Iris pigment epithelial cell (primary cell): ENCODE measurements at places on chromosomes 5 and 9.

- DNase-seq, result no peak
Measured at GRCh38 chr5:52943285-52943684, 45.9 kb upstream of the ITGA2 start.

DNA sequence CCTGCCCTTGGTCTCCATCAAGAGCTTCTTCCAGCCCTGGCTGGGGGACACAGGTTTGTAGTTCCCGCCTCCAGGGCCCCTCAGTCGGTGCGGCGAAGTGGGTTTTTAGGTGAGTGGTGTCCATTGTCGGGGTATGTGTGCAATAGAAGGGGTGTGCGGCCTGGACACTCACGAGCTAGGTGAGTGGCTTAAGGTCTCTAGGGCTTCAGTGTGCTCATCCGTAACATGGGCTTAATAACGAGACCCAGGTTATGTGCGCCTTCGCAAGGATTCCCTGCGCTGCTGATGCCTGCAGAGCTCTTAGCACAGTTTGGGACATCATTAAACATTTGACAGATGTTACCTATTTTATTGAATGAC, 656 bp downstream of the CEP78 start:
- peak; percentile 21 for DNase-seq

DNA sequence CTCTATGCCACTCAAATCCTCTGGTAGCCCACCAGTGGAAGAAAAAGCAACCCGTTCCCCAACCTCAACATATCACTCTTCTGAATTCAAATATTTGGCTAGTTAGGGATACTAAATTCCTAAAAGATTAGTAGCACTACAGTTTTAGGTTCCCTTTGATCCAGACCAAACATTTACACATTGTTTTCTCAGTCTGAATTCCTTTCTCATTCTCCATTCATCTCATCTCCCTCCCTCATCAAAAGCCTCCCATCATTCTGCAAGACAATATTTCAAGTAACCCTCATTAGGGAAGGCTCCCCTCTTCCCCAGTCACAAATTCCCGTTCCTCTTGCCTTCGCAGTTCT, 26.3 kb downstream of the ADAM19 start:
- DNase-seq, result peak; percentile 53

GRCh38 chr5:31895199-31895820, 256.4 kb downstream of the PDZD2 start:
- no peak for DNase-seq

DNA sequence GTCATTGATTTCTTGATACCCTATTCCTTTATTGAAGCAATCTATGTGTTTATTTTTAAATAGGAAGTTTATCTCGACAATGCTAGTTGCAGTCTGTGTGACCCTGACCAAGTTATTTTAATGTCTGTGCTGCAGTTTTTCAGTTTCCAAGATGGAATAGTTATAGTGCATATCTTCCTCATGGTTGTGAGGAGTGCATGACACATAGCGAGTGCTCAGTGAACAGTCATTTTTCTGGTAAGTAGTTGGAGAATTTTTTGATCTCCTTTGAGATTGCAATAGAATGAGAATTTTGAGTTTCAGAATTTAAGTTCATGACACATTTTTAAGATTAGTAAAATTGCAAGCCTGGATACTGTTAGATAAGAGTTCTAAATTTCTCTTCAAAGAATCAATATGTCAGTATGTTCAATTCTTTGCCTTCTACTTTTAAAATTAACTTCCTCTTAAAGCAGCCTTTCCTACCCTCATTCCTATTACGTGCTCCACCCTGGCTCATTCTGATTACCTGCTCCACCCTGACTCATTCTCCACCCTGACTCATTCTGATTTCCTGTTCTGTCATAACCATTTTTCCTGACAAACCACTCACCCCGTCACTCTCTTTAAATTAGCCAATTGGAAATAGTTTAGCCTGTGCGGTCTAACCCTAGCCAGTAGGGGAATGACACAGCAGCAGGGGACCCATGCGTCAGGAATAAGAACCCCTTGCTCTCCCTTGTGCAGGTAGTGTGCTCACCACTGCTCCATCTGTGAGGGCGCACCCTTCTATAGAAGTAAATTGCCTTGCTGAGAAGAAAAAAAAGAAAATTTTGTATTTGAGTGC, 30.7 kb downstream of the SPIN1 start:
- DNase-seq, result peak; percentile 52

DNA sequence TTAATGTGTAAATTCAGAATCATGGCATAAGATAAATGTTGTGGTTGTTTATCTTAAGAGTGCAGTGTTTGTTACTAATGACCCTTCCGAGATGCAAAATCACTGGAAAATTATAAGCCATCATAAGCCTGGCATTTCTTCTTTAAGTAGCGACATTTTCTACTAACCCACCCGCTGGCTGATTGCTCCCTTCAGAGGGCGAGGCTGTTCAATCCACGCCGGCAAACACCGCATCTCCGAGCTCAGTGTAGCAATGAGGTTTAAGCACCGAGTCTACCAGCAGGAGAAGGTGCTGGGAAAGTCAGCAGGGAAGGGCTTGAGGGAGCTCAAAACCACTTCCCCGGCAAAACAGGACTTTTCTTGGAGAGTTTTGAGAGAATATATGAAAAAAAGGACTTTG, 52.7 kb downstream of the AK8 start:
- no peak for DNase-seq

DNA sequence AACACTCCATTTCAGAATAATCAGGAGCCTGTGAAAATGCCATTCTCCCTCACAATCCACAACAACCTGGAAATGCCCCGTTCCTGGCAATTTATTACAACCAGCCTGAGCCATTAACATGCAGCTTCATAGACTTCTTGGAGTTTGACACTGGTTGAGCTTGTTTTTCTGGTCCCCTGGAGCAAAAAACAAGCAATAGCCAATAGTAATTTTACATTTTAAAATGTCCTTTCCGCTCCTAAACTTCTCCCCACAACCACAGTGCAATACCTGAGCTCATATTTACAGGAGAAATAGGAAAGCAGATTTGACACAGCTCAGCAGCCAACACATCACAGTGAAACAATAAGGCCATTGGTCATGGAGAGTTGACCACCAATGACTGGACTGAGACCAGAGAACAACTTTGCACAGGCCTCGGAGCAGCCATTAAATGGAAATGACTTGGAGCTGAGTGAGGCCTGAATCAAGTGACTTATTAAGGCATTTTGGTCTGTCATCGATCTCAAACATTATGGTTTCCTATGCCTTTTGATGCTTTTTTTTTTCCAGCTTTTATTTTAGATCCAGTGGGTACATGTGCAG, 73.0 kb downstream of the ENC1 start:
- DNase-seq, result no peak

- peak; percentile 64 for DNase-seq
Measured at GRCh38 chr5:144202072-144202471, 31.4 kb downstream of the KCTD16 start.

GRCh38 chr9:86354011-86354817, at the start of gene TUT7:
TUT7 (minus strand) TSS chr9:86354410; CDS start chr9:86353199, 1,211 bp downstream.
- DNase-seq, result peak; percentile 97

GRCh38 chr5:96315431-96315830, 117.6 kb downstream of the PCSK1 start:
- no peak for DNase-seq

- DNase-seq, result no peak
Measured at GRCh38 chr5:177334155-177334551, 17.3 kb downstream of the LMAN2 start.

DNA sequence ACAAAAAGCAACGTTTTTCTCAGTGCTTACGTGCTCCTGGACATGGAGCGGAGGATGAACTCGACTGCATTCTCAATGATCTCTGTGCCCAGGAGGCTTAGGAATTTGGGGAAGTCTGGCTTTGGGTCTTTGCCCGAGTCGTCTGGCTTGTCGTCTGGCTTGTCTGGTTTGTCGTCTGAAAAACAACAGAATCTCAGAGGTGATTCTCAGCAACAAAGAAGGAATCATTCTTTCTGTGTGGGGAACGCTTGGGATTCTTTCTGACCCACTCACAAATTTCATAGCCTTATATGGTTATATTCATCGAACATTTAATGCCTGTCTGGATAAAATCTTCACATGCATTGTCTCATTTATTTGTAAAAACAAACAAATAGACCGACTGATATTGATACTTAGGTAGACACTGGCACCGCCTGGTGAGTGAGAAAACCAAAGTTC, 4.7 kb downstream of the C5orf46 start:
- peak; percentile 80 for DNase-seq

DNA sequence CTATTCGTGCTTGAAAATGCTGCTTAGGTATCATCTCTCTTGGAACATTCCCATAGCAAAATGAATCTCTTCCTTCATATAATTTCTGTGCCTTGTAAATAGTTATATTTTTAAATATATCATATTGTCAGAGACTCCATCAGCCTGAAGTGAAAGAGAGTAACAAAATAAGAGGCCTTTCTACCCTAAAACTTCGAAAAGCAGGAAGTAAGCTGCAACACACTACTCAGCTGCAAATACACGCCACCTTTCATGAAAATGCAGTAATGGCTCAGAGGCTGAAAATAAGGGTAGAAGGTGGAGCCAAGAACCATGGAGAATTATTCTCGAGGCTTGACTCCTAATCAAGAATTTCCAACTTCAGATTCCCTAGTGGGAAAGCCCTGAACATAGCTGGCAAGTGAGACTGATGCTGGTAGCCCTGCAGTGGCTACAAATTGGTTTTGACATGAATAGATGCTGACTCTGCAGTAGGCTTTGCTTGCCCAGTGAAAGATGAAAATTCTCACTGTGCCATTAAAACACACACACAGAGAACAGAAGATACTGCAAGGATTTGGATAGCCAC, 30.2 kb upstream of the PTGER4 start:
- DNase-seq, result no peak
